ENCODE measurements at places on chromosomes 13 and 19.

- DNase-seq: no peak
These were observed 235.4 kb upstream of the MAB21L1 start for GRCh38 chr13:35711909-35712308.

GRCh38 chr13:44040070-44040817, 160.5 kb downstream of the LACC1 start:
- DNase-seq: no peak

DNA sequence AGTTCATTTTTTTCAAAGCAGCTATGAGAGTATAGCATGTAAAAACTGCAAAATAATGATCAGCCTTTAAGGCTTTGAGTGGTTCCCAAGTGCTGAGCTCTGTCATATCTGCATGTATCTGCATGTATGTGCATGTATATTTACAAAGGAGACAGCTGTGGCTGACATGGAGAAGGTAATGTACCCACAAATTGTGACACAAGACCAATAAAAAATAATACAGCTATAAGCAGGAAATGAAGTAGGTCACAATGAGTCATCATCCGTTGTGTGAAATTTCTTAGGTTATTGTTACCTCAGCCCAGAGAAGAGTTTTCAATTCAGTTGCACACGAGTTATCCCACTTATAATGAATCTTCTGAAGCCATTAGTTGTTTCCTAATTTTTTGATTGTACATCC, 60.9 kb upstream of the MED4 start:
- no peak for DNase-seq

- DNase-seq: no peak
These were observed 16.7 kb upstream of the COLGALT1 start for GRCh38 chr19:17538684-17539237.

DNA sequence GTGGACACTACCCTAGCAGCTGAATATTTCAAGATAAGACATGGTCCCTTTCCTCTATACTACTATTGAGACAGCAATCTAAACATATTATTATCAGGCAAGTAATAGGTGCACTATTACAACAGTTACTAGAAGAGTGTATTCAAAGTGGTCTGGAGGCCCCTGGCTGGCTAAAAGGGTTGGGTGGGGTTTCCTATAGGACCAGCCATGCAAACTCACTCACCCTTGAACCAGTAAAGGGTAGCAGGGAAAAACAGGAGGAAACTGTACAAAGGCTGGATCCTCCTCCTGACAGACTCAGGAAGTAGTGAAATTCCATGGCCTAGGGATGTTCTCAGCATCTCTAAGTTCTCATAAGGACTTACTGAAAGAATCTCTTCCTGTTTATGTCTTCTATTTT, 7.7 kb downstream of the SMAD9 start:
- no peak for DNase-seq

GRCh38 chr19:12521996-12522395, 29.3 kb downstream of the ZNF564 start:
- no peak for DNase-seq

DNA sequence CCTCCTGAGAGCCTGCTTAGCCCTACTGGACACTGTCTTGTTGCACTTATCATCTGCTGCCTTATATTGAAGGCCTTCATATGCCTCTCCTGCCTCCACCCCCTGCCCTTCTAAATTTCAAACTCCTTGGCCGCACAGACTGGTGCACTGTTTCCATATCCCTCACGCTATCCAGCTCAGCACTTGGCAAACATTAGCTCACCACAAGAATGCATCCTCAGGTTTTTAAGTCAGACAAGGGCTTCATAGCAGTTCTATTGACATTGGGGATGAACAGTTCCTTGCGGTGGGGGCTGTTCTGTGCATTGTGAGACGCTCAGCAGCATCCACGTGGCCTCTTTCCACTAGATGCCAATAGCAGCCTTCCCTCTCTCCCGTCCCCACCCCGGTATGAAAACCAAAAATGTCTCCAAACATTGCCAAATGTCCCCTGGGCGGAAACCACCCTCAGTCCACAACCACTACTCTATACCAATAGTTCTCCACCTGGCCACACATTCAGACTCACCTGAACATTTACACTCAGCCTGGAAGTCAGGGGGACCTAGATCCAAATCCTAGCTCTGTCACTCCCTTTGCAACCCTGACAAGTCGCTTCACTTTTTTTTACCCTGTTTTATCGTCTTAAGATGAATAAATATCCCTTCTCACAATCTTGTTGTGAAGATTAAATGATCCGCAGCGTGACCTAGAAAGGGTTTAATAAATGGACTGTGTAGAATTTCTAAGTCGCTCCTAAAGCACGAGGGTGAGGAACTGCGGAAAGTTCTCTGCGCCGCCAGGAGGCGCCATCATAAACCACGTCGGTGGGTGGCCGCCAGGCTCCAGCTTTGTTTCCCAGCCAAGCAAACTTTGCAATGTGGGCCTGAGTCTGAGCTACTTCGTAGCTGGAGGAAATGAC, 3.6 kb upstream of the CEACAM3 start:
- peak; percentile 36 for DNase-seq

GRCh38 chr19:2680808-2681207, 21.7 kb downstream of the GNG7 start:
- no peak for DNase-seq

DNA sequence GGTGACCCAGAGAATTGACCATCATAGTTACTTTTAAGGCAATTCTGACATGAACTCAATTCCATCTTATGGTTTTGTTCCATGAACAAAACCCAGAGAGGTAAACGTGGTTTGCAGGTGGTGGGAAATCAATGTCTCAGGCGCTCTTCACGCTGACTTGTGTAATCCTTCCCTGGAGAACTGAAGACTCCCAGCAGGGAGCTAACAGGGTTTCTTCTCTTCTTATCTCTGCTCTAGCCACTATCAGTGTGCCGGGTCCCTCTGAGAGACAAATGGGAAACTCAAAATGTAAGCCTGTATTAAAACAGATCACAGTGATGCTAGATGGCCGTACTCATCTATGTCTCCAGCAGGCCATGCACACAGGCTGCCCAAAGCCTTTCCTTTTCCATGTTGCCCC, 57.6 kb upstream of the ARGLU1 start:
- DNase-seq: no peak

- DNase-seq: no peak
These were observed 22.6 kb downstream of the ELF1 start for GRCh38 chr13:40996426-40997092.

GRCh38 chr19:38425810-38426466, at the start of gene RASGRP4:
Gene RASGRP4, minus strand, starts transcription at chr19:38426219. Its CDS starts 128 bp downstream, at chr19:38426091.
- no peak for DNase-seq

DNA sequence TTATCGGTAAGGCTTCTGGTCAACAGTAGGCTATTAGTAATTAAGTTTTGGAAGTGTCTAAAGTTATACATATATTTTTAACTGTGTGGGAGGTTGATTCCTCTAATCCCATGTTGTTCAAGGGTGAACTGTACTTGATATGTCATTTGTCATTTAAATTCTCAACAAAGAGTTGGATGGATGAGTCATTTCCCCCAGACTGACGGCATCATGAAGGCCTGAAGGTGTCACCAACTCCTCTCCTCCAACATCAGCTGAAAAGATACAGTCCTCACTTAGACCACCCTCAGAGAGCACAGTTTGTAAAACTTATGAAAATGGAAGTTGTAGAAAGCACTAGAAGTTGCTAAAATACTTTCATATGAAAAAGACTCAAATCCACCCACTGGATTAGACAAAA, 48.8 kb downstream of the DCLK1 start:
- no peak for DNase-seq

- DNase-seq: peak; percentile 54
These were observed at the start of gene EXOC3L2 for GRCh38 chr19:45245334-45245787. Gene EXOC3L2, minus strand, starts transcription at chr19:45245407. Its CDS starts 6,362 bp downstream, at chr19:45239045.

GRCh38 chr19:7522923-7523667, 671 bp downstream of the MCOLN1 start:
- DNase-seq: no peak

GRCh38 chr19:51702103-51702824, 9.1 kb downstream of the SPACA6 start:
- DNase-seq: peak; percentile 84

GRCh38 chr19:7971553-7972520, 28.4 kb upstream of the TIMM44 start:
- no peak for DNase-seq

- DNase-seq: no peak
These were observed 231.9 kb downstream of the KCTD12 start for GRCh38 chr13:76654263-76654662.

- no peak for DNase-seq
These were observed 4.6 kb downstream of the FRY start for GRCh38 chr13:32036126-32036695.

DNA sequence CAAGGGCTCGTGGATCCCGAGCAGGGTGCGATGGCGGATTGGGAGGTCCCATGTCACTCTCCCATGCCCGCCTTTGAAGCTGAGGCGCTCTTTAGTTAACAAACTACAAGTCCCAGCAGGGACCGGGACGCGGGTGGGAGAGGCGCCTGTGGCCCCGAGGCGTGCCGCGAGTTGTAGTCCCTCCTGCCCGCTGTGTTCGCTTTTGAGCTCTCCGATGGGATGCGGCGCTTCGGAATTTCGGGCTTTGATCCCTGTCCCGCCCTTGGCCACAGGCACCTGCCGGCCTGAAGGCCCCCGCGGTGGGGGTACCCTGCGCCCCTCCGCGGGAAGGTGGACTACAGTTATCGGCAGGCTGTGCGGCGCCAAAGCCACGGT, 11.0 kb downstream of the CYTH2 start:
- DNase-seq: peak; percentile 72

GRCh38 chr13:72255908-72256307, 388.9 kb upstream of the DACH1 start:
- DNase-seq: no peak

GRCh38 chr19:50567882-50568727, at the start of gene LRRC4B:
Gene LRRC4B, minus strand, starts transcription at chr19:50568435. Its CDS starts 19,597 bp downstream, at chr19:50548838.
- DNase-seq: peak; percentile 77

- peak; percentile 31 for DNase-seq
These were observed 10.6 kb upstream of the MADCAM1 start for GRCh38 chr19:485583-486236.
